ENCODE measurements at places on chromosomes 5 and 9.
A peak's percentile ranks its signal among the peaks of the same experiment; 100 is the strongest.

GRCh38 chr9:110797611-110798010, 129.0 kb downstream of the MUSK start:
- no peak for DNase-seq

DNA sequence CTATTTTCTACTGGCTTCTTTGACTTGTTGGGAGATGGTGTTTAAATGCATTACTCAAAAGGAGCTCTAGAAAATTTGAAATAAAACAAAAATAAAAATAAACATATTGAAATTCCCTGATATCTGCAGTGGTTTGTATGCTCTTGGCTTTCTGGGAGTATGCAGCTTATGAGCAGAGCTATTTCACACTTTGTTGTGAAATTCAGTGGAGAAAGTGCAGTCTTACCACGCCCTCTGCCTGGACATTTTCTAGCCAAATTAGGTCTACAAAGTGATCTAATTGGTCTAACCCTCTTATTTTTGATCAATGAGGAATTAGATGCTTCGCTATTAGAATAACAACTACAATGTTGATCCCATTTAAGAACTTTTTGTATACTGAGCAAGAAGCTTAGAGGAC, 66.8 kb downstream of the INSYN2B start:
- no peak for DNase-seq

DNA sequence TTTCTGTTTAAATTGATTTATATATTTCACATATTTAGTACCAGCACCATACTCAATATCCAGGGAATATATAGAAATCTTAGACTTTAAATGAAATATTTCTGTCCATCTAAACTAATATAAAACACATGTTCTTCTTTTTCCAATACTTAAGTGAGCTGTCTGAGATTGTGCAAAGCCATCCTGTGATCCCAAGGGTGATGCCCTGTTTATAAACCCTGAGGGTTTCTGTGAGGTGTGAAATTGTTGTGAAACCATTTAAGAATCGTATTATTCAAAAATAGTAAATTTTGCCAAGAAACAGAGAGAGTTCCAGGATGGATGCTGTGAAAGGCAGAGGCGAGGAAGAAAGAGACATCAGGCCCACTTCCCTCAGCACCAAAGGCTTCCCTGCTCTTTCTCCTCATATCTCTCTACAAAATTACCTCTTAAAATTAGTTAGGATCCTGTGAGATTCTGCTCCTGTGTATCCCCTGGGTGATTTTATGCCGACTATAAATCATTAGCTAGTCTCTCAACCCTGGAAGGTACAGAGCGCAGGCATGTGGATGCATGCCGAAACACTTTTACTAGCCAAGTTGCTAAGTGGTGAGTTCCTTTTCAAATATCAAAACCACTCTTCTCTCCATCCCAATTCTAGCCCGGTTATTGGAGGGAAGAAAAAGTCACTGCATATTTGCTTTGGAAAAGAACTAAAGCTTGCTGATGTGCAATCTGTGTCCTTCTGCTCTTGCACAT, 183.0 kb downstream of the GLIS3 start:
- DNase-seq: no peak

DNA sequence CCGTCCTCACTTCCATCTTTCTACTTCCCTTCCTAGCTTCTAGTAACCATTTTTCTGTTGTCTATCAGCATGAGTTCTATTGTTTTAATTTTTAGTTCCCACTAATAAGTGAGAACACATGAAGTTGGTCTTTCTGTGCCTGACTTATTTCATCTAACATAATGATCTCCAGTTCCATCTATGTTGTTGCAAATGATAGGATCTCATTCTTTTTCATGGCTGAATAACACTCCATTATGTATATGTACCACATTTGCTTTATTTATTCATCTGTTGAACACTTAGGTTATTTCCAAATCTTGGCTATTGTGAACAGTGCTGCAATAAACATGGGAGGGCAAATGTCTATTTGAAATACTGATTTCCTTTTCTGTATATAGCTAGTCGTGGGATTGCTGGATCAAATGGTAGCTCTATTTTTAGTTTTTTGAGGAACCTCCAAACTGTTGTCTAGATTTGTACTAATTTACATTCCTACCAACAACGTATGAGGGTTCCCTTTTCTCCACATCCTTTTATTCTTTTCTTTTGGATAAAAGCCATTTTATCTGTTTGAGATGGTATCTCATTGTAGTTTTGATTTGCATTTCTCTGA, 50.3 kb downstream of the NSD1 start:
- DNase-seq: no peak

GRCh38 chr5:12901696-12902095, 997.5 kb upstream of the CTNND2 start:
- no peak for DNase-seq

DNA sequence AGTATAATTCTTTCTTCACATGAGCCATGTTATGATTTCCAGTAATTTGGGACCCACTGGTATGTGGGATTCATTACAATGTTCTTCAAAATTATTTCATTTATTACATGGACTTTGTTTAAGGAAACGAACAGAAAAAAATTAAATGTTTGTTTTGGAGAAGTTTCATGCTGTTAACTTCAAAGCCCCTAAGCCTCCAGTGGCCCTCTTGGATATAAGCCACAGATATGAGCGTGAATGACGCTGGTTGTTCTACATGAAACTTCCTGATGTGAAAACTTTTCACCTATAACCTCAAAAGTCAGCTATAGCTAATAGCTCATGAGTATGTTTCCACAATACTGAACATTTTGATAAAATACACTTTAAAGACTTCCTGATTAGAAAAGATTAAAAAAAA, 334.2 kb downstream of the PDE4D start:
- no peak for DNase-seq

GRCh38 chr9:21096172-21096900, 18.6 kb upstream of the IFNB1 start:
- DNase-seq: peak; percentile 62

DNA sequence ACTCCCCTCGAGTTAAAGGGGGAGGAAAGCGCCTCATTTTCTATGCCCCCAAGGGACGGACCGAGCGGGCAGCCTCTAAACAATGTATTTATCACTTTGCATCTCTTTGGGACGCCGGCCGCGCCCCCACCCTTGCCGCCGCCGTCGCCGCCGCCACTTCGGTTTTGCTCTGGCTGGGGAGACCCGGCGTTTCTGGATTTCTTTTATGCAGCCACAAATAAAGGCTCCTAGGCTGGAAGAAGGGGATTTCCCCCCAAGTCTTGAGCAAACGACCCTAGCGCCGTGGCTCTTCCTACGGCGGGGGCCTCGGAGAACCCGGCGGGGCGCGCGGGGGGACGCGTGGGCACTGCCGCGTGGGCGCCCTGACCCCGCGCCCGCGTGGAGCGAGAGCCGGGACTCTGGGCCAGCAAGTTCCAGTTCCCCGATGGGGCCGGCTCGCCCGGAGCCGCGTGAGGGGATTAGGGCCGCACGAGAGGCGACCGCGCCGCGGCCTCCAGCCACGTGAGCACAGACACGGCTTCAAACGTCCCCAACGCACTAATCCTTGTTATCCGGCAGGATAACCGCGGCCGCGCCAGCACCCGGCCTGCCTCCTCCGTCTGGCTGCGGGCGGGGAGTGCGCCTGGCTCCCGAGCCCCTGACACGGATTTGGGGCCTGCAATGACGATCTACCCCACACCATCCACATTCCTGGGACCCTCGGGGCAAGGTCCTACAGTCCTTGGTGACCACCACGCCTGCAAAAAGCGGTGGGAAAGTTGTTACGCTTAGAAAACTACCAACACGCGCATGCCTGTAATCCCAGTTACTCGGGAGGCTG, 7.9 kb upstream of the NEUROG1 start:
- DNase-seq: no peak

DNA sequence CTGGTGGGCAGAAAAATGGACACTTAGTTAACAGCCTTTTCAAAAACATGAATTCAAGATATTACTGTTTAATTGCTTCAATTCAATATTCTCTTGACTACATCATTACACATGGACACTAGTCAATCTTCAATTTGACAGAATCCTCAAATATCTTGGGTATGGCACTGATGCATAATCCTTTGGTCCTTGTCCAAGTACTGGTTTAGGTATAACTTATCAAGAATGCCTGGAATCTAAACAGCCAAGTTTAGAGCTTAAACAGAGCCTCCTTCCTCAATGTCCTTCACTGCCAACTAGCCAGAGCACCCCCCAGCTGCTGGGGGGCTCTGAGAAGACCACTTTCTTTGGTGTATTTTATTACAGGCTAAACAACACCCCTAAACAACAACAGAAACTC, 61.6 kb upstream of the ERCC6L2 start:
- DNase-seq: no peak

- DNase-seq: no peak
Observed at GRCh38 chr5:55104036-55104772, 1.8 kb downstream of the GZMA start.

DNA sequence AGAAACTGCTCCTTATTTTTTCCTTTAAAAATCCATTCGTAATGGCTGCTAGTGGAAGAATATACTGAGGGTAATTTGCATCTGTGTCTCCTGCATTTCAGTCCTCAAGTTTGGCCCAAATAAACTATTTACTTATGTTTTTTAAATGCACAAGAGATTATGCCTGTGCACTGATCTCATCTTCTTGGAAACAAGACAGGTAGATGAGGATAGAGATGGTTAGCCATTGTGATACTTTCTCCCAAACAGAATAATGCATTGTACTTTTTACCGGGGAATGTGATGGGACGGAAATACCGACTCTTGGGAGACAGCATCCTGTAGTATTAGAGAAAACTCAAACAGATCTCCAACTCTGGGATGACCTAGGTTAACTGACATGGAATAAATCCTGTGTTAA, 72.5 kb upstream of the DAB2 start:
- DNase-seq: no peak

GRCh38 chr5:173231381-173231766, 3.6 kb downstream of the NKX2-5 start:
- DNase-seq: no peak

- no peak for DNase-seq
Observed at GRCh38 chr5:163399923-163400322, 37.5 kb upstream of the CCNG1 start.

- DNase-seq: no peak
Observed at GRCh38 chr5:53381-54174, 38.4 kb upstream of the PLEKHG4B start.

DNA sequence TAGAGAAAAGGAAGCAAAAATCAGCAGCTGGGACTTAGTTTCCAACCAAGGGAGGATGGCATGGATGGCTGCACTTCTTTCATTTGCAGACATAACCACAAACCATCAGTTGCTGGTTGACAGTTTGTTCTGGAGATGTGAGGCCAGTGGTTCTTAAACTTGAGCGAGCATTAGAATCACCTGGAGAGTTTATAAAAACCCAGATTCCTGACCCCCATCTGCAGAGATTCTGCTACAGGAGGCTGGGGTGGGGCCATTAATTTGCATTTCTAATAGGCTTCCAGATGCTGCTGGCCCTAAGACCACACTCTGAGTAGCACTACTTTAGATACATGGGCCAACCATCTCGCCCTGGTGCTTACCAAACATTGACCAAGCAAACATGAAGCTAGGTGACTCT, 60.8 kb downstream of the MARCHF3 start:
- DNase-seq: no peak

DNA sequence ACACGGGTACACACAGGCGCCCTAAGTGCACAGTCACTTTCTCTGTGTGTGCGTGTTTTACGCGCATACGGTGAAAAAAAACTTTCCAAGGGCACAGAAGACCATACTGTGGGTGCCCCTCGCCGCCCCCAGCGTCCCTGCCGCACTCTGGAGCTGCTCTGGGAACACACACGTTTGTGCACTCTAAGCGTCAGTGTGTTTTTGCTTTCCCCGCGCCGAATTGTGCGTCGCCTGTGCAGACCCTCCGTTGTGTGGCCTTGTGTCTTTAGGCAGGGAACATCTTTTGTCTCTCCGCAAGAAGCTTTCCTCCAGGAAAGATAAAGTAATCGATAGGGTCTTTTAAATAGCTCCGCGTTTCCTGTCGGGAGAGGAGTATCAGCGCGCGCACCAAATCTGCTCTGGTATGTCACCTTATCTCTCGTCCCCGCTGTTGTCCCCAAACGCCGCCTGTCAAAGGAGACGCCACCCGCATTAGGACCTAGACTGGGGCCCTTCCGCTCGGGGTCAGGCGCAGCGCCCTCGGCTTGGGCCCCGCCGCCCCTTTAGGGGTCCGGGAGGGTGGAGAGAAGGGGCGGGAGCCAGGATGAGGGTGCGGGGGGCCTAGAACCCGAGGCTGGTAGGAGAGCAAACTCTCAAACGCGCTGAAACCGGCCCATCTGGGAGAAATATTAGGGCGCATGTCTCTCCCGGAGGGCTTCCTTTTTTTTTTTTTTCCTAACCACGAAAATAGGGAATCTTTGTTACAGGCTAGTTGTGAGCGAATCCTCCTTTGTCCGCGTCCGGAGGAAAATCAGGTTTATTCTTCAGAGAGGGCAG, 10.5 kb upstream of the NKX2-5 start:
- no peak for DNase-seq

GRCh38 chr5:147407094-147407681, 102.7 kb downstream of the DPYSL3 start:
- DNase-seq: no peak

GRCh38 chr9:37410969-37411785, 11.3 kb upstream of the GRHPR start:
- DNase-seq: no peak

DNA sequence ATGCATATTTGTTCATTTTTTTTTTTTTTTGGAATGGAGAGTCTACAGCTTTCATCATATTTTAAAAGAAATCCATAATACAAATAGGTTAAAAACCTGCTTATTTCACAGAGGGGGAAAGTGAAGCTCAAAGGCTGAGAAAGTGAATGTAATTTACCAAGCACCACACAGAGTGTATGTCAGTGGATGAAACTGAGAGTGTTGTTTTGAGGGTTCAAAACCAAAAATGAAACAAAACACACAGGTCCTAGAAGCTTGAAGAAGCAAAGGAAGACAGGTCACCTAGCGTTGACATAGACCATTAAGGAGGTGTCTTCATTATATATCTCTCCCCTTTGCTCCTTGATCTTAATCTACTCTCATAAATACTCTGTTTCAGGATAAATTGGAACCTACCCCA, 7.5 kb downstream of the NMUR2 start:
- no peak for DNase-seq

GRCh38 chr5:107381189-107381856, 289.4 kb downstream of the EFNA5 start:
- no peak for DNase-seq

DNA sequence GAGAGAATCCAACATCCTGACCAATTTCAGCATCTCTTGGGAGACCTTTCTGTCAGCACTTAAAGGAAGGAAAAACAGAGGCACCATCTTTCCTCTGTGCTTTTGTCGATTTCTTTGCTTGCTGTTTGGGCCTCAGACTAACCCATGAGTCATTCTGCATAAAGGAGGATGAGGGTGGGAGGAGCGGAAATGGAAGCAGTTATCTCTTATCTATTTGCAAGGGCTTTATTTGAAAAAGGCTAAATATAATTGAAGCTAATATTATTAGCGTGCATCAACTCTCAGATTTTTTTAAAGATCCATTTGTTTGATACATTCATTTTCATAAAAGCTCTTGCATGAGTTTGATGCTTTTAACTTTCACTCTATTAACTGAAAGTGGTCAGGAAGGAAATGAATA, 72.9 kb downstream of the ZNF622 start:
- DNase-seq: no peak

GRCh38 chr5:178231539-178232123, 971 bp downstream of the PHYKPL start:
- DNase-seq: no peak

GRCh38 chr9:129487658-129488483, 133.0 kb downstream of the C9orf50 start:
- DNase-seq: no peak

- DNase-seq: peak; percentile 62
Observed at GRCh38 chr9:127568971-127569885, 42.8 kb upstream of the STXBP1 start.

GRCh38 chr5:125710745-125711144, 712.5 kb upstream of the GRAMD2B start:
- DNase-seq: no peak

All from stimulated activated effector memory CD8-positive, alpha-beta T cell treated with anti-CD3 and anti-CD28 coated beads, Interleukin-12 subunit alpha, Interleukin-12 subunit beta, amount 100 ng/mL, for 72 hours (primary cell).